ENCODE measurements at places on chromosomes 11 and 22.

GRCh38 chr22:17964156-17964555, 60.2 kb downstream of the MICAL3 start:
- DNase-seq: no peak

DNA sequence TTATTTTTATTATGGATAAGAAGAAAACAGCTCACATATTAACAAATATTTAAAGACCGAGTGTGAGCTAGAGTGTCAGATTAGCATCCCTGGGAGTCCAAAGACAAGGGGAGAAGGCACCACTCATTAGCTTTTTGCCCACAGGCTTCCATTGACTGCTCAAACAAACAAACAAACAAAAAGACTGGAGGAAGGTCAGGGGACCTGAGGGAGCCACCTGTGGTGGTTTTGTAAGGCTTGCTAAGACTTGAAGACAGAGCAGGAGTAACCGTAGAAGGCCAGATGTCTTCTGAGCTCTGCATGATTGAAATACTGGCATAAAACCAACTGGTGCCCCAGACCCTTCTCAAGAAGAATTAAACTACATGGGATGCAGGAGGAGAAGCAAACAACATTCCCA, 395.2 kb upstream of the CNTN5 start:
- DNase-seq: no peak

DNA sequence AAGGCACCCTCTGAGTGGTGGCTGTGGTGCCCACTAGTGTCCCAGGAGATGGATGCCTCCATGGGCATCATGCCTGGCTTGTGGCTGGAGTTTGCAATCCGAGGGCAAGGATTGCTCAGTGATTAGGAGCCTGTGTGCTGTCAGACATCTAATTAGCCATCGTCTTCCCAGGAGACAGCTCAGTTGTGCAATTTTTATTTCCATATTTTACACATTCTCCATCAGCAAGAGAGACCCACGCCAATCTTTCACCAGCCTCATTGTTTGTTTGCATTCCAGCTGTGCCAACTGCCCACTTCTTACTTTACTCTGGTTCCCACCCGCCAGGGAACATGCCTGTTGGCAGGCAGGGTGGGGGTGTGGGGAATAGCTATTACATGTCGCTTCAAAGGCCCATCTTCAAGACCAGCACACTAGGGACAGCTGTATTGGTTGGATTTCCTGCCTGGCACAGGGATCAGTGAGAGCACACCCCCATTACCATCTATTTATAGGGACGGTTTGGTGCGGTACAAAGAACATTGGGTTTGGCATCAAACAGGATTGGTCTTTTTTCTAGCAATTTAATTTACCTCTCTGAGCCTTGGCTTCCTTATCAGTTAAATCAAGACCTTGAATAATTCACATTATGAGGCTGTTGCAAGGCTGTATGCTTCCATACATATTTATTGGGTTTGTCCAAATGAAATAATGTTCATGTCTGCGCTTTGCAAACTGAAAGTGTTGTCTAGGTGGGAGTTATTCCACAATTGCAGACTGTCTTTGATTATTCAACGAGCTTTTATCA, 80.7 kb upstream of the NAV2 start:
- DNase-seq: no peak

DNA sequence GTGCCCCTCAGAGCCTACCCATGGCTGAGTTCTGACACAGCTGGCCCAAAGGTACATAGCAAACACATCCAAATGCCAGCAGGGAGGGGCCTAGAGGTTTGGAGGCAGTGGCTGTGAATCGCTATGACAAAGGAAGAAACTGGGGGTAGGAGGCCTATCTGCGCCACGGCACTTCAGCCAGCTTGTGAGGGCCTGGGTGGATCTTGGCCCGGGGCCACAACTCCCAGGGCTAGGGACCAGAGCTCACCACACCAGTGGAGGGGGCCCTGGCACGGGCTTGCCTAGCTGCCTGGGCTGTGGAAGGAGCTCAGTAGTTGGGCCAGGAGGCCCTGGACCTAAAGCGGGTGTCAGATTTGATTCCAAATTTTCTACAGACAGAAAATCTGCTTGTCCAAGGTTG, 9.4 kb upstream of the NAP1L4 start:
- DNase-seq: no peak

DNA sequence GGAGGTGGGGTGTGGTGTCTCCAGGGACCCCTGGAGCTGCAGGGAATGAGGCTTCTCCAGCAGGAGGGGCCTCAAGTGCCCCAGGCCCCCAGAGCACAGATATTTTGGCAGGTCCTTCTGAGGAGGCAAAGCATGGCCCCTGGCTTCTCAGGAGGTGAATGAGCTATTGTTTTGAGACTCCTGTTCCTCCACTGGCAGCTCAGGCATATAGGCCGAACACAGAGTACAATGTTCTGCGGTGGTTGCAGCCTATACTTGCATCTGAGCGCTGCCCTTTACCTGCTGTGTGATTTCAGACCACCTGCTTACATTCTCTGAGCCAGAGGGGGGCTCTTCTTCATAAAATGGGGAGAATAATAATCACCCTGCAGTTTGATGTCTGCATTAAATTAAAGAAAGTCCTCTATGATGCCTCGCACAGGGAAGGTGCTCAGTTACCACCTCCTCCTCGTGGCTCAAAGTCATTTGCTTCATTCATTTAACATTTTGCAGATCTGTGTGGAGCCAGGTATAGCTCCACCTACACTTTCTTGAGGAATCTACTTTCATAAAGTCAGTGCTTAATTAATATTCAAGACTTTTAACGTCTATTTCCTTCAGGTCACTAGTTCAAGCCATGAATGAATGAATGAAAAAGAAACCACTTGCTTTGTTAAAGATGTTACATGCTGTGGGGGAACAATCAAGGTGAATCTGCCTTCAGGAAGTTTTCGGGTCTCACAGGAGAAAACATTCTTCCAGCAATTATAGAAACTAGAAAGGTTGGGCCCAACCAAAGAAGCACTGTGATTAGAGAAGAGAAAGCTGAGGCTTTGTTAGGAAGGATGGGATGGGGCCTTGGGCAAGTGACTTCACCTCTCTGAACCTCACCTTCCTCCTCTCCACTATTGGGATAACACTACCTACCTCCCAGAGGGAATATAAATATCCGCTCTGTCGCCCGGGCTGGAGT, 68.4 kb downstream of the ADAMTS15 start:
- DNase-seq: no peak

DNA sequence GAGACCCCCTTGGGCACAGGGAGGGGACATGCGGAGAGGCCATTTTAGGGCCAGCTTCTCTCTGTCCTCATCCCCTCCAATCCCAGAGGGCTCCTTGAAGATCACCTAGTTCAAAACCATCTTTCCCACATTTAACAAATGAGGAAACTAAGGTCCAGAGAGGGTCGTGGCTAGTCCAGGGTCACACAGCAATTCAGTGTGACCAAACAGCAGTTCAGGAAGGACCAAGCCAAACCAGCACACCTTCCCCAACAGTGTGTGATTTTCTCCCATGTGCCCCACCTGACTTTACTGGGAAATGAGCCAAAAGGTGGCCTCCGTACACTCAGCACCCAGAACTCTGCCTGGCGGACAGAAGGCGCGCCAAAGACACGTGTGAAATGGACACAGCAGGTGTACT, 51.3 kb downstream of the CACNA1I start:
- DNase-seq: no peak

- no peak for DNase-seq
These were observed 124.2 kb upstream of the PITPNB start for GRCh38 chr22:28043266-28043665.

- DNase-seq: no peak
These were observed 5.2 kb downstream of the PCSK7 start for GRCh38 chr11:117226388-117227385.

DNA sequence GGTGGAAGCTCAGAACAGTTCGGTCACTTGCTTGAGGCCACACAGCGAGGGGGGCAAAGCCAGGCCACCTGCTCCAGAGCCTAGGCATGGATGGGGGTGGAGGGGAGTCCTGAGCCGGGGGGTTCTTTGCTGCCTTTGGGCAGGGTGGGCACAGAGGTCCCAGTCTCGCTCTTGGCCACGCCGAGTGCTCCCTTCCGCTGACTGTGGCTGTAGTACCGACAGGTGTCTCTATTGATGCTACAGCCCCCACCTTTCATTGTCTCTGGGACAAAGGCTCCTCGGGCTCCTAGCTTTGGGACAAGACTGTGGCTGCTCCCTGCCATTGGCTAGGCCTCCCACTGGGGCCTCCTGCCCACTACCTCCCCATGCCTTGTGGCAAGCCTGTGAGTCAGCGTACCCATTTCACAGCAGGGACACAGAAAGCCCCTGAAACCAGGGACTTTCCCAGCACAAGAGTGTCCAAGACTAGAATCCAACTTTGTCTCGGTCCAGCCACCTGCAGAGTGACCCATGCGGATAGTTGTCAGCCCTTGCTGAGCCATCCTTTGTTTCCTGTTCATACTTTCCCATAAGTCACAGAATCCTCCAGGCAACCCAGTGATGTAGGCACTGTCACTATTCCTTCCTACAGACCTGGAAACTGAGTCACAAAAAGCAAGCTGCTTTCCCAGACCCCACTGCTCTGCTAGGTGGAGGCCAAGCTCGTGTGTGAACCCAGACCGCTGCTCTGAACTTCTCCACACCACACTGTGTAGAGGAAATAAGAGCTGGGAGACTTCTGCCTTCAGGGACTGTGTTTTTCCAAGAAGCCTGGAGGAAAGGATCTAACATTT, 17.2 kb downstream of the MYEOV start:
- no peak for DNase-seq

DNA sequence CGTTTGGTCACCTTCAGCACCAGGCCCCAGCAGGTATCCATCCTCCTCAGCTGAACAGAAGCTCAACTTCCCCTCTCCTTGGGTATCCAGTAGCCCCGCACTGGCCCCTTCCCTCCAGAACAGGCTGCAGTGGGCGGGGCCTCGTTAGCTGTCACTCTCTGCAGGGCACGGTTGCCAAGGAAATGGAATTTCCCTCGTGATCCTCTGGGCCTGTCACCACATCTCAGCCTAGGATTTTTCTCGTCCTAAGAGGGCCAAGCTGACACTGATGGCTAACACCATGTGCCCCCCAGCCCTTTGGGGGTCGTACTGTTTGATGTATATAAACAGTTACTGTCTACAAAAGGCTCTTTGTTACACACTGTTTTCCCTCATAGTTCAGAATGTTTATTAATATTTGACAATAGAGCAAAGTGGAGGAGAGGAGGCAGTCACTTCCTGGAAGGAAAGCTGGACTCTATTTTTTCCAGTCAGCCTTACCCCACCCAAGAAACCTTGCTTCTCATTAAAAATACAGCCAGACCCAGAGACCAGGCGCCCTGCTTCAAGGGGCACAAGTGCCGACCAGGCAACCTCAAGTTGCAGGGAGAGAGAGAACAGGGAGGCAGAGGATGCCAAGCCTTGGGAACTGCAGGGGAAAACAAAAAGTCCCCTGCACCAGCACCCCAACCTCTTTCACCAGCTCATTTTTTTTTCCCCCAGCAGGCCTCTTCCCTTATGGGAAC, 44.5 kb downstream of the FEZ1 start:
- no peak for DNase-seq

- no peak for DNase-seq
These were observed 27.3 kb downstream of the OR10D3 start for GRCh38 chr11:124210421-124210820.

- DNase-seq: no peak
These were observed 57.9 kb downstream of the NOX4 start for GRCh38 chr11:89433278-89433677.

DNA sequence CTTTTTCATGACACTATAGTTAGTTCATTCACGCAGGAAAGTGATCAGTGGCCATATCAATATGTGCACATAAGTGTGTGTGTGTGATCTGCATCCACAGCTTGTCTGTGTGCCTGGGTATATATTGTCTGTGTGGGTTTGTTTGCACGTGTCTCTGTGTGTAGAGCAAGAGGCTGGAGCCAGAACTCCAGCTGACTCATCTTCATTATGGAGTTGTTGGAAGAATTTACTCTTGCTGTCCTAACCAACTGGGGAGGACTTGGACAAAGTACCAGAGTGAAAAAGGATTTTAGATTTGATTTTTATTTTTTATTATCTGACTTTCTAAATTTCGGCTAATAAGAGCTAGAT, 63.9 kb downstream of the TP53I11 start:
- DNase-seq: no peak

GRCh38 chr22:42720263-42721044, at the start of gene A4GALT:
Gene A4GALT, minus strand, starts transcription at chr22:42720870. Its CDS starts 26,919 bp downstream, at chr22:42693951.
- DNase-seq: no peak

DNA sequence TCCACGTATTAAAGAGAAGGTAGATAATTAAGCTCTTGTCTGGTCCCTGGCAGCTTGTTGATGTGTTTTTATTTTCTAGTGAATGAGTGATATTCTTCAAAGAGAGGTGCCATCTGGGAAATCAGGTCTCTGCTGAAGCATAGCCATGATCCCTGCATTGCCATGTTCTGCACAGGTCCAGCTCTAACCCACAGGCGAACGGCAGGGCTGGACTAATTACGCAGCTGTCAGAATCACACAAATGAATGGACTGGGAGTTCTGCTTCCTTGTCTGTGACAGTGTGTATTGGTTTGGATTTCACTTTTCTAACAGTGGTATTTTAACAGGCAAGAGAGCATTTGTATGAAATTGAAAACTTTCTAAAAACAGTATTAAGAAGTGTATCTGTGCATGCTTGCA, 235.6 kb downstream of the FAT3 start:
- DNase-seq: no peak

- no peak for DNase-seq
These were observed 415.9 kb downstream of the TMEM135 start for GRCh38 chr11:87453531-87454089.

GRCh38 chr11:122754553-122755322, 83.6 kb upstream of the CRTAM start:
- no peak for DNase-seq

DNA sequence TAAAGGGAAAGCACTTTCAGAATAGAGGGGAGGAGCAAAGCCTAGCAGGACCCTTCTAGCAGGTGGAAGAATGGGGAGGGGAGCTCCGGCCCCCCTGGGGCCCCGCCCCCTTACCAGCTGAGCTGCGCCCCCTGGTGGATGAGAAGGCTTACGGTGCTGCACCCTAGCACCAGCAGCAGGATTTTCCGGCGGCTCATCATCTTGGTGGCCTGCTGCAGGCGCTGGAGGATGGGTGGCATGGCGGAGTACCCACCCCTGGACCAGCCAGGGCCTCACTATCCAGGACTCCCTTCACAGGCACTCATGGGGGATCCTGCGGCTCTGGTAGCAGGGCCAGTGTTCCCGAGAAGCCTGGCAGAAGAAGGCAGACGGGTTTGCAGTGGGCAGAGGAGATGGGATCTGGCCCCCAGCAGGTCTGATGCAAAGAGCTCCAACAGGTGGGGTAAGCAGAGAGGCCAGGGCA, 3.8 kb downstream of the GAL3ST3 start:
- DNase-seq: peak; percentile 73
